ENCODE measurements at places on chromosomes 6 and 20.

GRCh38 chr6:15077961-15078360 is 167.9 kb upstream of the JARID2 start:
- DNase-seq = no peak

DNA sequence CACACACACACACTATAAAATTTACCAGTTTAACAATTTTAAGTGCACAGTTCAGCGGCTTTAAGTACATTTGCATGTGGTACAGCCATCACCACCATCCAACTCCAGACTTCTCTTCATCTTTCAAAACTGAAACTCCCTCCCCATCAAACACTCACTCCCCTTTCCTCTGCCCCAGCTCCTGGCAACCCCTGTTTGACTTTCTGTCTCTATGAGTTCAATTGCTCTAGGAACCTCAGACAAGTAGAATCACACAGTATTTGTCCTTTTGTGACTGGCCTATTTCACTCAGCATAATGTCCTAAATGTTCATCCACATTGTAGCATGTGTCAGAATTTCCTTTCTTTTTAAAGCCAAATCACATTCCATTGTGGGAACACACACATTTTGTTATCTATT is 302.8 kb upstream of the FOXQ1 start:
- DNase-seq = no peak

DNA sequence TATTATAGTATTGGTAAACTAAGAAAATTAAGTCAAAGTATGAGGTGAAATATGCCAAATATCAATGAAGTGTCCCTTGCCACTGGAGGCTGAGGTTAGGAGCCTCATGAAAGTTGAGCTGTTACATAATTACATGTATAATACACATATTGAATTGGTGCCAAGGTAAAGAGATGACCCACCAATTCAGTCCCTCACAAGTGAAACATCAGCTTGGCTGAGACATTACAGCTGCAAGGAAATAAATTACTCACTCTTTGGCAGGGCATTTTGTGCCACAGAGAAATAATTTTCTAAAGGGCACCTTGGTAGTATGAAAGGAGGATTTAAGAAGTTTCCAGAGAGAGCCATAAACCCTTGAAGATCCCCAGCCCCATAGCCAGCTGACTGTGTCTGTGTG is 127.4 kb downstream of the ADGRG6 start:
- no peak for DNase-seq

DNA sequence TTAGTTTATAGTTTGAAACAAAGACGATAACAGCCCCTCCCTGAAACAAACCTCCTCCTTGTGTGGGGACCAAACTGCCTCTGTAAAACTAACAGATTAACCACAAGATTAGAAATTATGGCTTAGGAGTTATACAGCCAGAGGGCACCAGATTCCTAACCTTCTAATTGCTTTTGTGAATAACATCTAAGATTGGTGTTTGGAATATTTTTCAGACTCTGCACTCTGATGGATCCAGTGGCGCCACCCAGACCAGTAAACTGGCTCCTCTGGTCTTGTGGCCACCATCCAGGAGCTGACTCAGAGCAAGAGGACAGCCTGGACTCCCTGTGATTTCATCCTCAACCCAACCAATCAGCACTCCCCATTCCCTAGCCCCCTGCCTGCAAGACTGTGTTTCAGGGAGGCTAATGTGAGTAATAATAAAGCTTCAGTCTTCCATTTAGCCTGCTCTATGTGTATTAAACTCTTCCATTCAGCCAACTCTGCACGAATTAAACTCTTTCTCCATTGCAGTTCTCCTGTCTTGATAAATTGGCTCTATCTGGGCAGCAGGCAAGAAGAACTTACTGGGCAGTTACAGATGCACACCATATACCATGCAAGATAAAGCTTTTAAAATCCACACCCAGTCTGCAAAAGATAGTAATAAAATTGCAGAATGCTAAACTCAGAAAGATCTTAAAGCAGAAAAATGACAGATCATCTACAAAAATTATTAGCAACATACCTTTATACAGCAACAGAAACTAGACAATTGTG is 58.5 kb upstream of the SLC22A16 start:
- peak; percentile 56 for DNase-seq

DNA sequence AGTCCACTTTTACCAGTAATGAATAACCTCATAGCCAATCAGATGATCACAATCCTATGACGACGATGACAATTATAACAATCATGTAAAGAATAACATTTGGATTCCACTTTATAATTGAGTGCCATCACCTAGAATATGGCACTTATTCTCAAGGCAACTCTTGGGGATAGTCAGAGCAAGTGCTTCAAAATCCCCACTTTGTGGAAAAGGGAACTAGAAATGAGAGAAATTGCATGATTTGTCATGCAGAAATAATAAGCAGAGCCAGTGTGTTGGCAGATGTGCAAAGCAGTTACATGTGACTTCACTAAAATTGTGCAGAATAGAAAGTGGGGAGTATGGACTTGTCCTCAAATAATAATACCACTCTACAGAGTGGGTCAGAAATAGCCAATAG is 41.3 kb downstream of the FRK start:
- DNase-seq = no peak

- DNase-seq = no peak
Measured at GRCh38 chr20:55266361-55266760, 739.0 kb downstream of the CBLN4 start.

DNA sequence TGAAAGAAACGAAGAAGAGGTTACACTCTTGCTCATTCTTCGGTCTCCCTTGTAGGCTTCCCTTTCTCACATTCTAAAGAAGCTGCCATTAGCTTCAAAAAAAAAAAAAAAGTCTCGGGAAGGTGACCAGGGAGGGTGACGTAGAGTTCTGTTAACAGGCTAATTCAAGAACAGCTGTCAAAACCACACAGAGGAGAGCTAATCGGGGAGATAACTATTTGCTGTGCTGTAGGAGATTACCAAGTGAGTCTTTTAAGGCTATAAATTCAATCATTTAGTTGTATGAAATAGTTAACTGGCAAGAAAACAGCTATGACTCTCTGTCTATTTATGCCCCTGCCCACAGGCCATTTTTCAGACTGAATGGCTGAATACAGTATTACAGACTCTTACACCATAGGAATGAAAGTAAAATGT is 256.8 kb downstream of the SYNE1 start:
- peak; percentile 66 for DNase-seq

DNA sequence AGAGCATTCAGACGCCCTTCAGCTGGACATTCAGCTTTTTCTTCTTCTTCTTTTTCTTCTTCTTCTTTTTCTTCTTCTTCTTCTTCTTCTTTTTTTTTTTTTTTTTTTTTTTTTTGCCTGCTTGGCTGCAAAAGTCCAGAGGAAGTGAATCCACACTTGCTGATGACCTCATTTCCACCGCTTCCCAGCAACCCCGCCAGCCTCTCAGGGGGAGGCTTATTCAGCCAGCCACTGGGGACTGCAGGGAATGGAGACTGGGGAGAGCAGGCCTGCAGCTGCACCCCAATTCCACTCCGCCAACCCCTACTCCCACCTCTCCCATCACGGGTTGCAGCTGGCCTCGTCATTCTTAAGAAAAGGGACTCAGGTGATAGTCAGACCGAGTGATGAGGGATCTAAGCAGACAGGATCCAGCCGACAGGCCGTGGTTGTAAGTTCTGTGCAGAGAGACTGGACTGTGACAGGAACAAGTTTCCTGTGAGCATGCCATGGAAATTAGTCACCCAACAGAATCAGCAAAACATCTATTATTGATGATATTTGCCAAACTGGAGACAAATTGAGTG is 59.0 kb upstream of the QKI start:
- peak; percentile 51 for DNase-seq

DNA sequence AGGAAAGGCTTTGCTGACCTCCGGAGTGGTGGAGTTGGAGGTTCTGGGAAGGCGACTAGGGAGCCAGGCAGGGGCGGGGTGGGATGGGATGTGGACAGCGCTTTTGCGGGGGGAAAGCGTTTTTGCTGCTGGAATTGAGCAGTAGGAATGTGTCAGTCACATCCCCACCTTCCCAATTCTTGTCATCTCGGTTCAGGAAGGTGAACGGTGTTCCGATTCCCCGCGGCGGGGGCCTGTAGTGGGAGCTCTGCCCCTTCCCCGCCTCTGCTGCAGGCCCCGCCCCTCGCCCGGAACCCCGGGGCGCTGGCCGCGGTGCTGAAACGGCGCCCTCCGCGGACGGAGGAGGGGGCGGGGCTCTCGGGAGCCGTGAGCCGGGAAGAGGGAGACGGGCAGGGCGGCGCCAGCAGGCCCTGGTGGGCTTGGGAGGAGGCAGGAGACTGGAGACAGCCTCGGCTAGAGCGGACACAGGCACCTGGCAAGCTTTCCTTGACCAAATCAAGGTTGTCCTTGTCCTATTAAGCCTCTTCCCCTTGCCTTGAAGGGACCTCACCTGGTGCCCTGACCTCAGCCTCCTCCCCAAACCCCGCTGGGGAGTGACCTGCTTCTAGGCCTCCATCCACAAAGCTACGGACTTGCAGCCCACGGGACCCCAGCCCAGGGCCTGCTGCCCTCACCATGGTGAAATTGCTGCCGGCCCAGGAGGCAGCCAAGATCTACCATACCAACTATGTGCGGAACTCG is at the start of gene LHFPL5:
LHFPL5 (plus strand) TSS at position 357 of the 741 bp plus-strand sequence; CDS start at position 676, 319 bp downstream.
- no peak for DNase-seq

DNA sequence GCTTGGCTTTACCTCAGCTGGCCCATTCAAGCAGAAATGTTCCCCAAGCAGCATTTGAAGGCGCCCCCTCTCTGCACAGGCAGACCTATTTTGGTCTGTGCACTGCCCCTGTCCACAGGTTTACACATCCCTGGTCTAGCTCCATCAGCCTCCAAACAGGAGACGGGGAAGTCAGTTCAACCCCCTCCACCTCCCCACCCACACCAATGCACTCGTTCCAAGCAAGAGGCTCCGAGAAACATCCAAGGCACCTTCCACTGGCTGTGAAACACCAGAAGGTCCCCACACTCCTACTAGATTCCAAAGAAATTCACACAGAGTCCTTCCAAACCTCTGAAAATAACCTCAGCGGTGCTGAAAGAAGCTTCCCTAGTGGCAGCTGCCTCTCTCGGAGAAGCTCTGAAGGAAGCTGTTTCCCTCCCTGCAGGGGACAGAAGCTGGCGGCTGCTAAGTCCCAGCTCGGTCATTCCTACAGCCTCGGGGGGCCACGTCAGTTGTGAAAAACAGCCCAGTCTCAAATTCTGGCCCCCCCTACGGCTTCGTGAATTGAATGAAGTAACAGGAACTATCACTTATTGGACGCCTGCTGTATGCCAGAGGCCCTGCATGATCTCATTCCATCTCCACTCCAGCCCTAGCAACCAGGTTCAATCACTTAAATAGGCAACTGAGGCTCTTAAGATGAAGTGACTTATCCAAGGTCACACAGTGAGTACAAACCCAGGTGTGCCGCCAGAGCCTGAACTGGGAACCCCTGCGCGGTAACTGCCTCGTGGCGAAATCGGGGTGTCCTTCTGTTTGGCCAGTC is 815 bp downstream of the SPATA2 start:
- DNase-seq = no peak

DNA sequence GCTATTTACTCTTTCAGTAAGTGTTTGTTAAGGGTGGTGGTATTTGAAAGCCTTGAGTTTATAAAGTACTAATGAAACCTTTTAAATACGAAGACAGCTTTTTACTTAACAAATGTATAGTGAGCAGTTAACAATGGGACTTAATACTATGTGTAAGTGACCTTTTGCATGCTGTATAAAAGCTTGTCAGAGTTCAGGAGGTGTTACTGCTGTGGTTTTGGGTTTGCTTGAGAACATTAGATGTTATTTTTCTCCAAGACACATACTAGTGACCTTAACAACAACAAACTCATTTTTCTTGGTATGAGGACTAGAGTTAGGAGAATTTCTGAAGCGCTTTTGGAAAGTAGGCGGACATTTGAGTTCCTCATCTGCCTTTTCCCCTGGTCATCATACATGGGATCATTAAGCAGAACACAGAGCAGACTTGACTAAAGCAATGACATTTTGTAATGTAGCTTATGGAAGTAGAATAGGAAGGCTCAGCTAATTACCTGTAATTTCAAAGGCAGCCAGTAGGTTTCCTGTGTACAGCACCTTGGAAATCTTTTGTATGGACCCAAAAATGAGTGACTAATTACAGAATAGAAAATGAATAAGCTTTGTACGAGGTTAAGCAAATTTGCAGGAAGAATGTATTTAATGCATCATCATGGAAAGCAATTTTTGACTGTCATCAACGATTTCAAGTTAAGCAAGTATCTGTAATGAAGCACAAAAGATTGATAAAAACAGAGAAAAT is 14.1 kb downstream of the CDYL start:
- DNase-seq = no peak

GRCh38 chr6:158797331-158798310 is 21.5 kb downstream of the EZR start:
- DNase-seq = no peak

GRCh38 chr6:133106934-133107333 is 134.2 kb upstream of the EYA4 start:
- no peak for DNase-seq

DNA sequence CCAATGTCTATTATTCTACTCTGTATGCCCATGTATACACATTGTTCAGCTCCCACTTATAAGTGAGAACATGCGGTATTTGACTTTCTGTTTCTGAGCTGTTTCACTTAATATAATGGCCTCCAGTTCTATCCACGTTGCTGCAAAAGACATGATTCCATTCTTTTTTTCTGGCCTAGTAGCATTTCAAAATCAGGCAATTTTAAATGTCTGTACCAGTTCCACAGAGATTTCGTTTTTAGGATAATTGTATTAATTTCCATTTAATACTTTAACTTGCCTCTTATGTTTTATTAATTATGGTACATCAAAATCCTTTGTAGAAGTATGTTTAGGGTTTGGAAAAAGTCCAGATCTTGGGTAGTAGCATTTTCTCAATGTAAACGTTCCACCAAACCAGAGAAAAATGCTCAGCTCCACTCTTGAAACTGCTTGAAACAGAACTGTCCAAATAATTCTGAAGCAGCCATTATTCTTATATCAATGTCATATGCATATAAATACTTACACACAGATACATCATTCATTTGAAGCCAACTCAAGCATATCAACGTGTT is 42.6 kb upstream of the PLEKHG1 start:
- DNase-seq = no peak

DNA sequence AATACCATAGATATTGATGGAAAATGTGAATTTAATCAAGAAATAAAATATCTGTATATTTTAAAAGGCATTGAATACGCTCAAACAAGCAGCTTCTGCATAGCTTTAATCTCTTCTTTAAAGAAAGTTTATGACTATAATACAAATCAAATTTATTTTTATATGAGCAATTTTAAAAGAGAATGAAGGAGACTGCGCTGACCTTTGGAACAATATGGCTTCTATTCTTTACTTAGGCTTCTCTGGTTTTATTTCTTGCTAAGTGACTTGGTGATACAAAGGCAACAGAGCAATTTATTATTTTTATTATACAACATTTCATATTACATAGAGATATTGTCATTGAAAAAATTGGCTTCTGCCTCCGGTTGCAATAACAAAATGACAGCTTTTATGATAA is 776.7 kb downstream of the TBC1D32 start:
- DNase-seq = no peak
